ENCODE measurements at places on chromosomes 2 and 18.

GRCh38 chr2:30932870-30933269, 125.6 kb upstream of the CAPN13 start:
- DNase-seq, result no peak

DNA sequence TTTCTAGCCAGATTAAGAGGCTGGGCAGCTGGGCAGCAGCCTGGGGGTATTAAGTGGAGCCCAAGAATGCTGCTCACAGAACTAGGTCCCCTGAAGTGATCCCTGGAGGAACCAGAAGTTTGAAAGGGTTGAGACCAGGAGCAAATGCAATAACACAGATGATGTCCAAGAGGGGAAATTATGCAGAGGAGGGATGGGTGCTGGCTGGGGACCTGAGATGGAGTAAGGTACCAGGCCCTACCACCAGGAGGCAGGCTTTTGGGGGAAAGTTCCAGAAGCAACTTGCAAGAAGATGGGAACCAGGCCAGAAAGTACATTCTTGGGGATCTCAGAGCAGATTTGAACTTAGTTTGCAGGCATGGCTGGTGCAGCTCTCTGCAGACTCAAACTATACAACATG, 175.1 kb downstream of the NCK2 start:
- no peak for DNase-seq

DNA sequence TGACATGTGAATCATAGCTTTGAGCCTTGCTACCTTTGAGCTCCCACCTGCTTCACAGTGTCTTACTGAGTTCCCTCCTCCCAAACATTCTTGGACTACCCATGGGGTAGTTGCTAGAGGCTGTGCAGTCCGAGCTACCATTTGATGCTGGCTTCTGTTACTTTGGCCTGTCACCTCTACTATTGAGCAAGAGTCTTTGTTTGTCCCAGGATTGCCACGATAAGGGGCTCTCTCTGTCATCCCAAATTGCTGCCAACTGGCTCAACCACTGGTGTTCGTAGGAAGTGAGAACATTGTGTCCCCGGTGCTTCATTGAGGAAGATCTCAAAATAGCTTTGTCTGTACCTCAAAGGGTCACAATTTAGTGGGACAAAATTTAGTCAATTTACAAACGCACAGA, 59.1 kb upstream of the PAX8 start:
- DNase-seq, result no peak

DNA sequence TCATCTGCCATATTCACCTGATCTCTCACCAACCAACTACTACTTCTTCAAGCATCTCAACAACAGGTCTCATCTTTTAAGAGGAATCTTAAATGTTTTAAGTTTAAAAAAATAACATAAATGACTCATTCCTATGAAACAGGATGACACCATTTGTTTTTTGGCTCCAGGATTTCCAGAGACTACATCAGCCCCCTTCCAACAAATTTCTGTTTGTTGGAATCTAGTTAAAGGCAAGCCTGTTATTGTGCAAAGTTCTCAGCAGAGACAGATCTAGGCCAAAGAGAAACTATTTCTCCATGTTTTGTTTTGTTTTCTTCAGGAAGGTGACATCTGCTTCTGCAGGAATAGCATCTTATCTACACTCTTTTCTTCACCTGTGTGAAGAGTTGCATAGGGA, 204.8 kb upstream of the SH3BP4 start:
- DNase-seq, result no peak

DNA sequence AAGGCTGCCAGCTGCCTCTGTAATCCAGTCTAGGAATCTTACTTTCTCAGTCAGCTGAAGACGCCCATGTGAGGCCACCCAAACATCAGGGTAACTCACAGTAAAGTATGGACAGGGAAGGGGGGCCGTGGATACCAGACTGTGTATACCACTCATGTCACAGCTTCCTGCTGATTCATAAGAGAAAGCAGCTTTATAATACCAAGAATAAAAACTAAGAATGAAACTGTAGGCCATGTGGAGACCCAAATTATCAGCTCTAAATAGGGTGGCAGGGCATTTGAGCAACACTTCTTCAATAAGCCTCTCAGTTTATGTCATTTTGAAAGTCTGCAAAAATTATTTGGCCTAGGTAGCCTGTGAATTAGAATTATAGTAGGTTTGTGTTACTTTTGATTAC, 115.0 kb upstream of the CDCA7 start:
- DNase-seq, result no peak

DNA sequence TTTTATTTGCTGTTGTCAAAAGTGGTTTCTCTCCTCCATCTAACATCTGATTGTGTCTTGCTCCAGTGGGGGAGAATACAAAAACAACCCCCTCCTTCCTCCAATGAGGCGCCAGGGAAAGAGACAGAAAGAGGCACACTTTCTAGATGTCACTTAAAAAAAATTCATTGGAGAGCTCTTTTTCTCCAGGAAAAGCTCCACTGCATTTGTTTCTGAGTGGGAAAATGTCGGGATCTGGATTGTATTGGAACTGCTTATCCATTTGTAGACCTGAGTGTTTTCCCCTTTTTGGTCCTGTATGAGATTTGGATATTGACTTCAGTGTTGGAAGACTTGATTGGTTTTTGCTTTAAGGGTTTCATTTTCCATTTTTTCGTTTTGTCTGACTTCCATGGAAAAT, 995 bp downstream of the MBD5 start:
- DNase-seq, result no peak

All from amniotic stem cell (primary cell).